ENCODE measurements at places on chromosomes 3 and 15.

DNA sequence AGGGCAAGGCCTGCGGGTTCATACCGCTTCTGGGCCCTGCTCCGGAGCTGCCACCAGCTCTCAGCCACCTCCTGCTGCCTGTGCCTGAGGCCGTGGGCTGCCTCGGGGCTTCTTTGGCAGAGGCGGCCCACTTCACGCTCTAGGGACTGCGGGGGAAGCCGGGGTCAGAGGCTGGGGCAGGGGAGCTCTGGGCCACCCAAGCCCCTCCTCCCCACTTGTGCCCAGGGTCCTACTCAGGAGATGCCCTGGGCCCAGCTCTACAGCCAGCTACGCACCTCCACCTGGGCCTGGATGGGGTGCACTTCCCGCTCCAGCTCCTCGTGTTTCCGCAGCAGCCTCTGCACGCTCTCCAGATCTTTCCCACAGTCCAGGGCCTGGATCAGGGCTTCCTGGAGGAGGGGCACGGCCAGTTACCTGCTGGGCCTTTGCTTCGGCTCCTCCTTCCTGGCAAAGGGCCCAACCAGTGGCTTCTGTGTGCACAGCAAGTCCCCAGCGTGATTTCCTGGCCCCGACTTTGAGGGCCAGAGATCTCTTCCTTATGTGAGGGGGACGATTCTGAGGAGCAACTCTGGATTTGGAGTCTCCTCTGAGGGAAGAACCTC, 24.0 kb downstream of the PLA2G4B start:
- DNase-seq, result no peak

- DNase-seq, result no peak
Observed at GRCh38 chr3:10389339-10389738, 68.4 kb upstream of the SEC13 start.

DNA sequence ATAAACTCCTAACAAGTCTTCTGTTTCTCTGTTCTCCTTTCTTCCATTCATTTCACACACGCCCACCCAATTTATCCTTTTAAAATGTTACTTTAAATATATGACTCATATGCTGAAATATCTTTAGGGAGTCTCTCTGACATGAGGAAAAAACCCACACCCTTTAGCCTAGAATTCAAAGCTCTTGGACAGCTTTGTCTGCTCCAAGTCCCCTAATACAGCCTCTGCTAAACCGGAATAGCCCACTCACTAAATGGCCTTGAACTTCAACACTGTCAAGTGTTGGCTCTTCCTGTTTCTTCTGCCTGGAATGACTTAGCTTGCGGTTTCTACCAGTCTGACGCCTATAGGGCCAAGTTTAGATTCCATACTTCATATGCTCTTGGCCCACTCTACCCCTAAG, 3.3 kb upstream of the CD96 start:
- no peak for DNase-seq

DNA sequence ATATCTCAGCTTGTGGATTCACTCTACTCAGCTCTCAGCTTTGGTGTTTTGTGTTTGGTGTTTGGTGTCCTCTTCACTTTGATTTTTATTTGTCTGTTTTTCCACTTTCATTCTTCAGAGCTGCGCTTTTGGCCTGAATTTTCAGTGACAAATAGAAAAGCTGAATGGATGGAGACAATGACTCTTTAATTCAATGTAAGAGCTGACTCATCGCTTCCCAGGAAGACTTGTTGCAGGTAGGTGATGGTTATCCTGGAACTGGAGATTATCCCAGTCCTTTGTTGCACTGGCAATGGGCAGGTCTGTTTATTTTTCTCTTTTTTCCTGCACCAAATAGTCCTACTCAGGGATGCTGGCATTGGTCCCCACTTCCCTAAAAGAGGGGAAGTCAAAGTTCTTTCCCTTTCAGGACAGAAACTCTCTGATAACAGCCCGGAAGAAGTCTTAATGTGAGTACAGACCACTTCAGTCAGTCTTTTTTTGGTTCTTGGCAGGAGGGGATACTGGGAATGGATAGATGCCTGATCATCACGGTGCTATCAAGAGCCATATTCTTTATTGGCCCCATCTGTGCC, 12.4 kb upstream of the AEN start:
- DNase-seq, result no peak

DNA sequence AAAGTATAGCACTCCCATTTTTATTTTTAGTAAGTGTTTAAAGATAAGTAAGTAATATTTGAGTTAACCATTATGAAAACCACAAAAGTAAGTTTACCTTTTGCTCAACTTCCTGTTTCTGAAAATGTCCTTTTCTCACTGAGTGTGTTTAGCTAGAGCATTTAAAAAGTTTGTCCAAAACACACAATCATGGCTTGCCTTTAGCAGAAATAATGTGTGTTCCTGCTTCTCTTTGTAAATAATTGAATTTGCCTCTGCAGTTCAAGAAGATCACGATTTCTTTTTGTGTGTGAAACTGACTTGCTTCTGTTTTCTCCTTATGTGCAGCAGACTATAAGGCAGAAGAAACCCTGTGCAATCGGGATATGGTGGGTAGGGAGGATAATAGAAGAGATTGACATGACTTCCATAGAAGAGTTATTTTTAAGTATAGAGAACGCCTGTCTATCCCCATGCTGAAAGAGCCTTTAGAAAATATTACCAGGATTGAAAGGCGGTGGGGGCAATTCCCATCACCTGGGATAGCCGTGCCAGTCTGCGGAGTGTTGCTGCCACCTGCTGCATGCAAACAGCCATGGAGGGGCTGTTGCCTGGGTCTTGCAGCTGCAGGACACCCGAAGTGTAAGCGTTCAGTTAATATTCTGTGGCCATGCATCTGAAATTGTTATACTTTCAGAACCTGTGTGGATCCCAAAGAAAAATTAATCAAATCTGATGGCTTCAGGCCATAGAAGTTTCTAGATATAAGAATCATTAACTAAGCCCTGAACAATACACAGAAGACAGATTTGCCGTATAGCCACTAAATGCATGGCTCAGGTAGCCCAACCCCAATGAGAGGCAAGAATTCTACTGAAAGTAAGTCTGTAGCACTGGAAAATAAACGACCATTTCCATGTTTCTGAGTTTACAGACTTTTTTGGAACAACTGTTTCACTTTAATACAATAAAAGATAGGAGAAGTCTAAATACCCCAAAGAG, 2.4 kb upstream of the CD96 start:
- DNase-seq, result peak; percentile 74

DNA sequence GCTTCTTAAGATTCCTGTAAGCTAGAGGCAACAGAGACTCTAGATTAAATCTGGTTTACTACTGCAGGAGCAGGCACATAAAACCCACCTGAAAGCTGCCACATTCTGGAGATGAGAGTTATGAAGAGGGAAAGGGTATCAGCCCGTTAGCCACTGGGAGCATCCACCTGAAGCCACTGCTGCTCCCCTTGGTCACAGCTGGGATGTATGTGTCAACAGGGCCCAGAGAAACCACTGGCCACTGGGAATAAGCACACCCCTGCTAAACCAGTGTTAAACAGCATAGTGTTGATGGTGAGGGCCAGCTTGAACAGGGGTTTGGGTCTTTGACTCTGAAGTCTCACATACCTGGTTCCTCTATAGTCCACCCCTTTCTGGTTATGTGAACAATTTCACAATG, 10.9 kb downstream of the SLCO2A1 start:
- DNase-seq, result no peak

DNA sequence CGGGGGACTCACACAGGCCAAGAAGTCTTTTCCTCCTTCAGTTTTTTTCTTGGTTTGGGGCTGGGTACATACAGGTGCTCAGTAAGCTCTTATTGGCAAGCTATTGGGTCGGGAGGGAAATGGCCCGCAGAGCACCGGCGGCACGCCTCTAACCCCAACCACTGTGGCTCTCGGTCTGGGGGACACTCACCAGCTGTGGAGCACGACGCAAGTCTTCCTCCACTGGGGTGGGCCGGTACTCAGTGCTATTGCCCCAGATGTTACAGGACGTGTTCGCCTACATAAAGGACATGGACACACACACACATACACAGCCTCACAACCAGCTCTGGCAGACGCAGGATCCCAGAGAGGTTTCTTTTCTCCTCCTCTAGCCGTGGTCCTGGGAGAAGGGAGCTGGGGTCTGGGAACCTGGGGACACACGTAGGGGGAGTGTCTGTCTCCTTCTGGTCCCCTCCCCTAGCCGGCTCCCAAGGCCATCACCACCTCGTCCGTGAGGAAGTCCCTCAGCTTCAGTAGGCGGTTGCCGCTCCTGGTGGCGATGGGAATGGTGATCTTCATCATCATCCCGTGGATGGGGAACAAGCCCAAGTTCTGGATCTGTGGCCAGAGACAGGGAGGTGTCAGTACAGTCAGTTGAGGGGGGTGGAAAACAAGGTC, 33.4 kb downstream of the FEM1B start:
- no peak for DNase-seq

DNA sequence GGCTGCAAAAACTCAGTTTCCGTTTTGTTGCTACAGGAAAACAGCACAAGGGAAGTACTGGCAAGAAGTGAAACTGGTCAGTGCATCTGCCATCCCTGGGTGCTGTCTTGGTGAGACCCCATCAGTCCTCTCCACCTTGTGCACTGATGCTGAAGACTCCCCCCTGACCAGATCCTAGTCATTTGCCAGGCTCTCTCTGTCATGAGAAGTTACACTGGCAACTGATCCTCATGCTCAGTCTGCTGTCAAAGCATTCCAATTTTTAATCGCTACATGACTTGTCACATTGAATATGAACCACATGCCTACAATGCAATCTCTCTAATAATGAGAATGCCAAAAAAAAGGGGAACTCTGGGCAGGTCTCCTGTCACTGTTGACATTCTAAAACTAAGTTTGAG, 296.5 kb downstream of the ZIC1 start:
- no peak for DNase-seq

DNA sequence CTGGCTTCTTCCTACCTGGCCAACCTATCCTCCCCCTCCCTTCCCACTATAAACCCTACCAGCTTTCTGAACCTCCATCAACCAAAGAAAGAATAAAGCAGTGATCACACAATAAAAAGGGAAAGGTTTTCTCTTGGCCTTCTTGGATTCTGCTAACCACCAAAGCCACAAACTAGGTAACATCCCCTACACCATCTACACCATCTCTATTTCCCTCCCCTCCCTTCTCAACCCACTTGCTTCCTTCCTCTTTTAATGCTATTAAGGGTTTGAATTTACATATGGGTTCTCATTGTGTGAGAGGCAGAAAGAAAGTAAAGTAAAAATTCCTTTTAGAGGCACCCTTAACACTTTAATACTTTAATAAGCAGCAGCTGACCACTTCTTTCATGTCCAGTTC, 25.8 kb upstream of the RSL24D1 start:
- no peak for DNase-seq

DNA sequence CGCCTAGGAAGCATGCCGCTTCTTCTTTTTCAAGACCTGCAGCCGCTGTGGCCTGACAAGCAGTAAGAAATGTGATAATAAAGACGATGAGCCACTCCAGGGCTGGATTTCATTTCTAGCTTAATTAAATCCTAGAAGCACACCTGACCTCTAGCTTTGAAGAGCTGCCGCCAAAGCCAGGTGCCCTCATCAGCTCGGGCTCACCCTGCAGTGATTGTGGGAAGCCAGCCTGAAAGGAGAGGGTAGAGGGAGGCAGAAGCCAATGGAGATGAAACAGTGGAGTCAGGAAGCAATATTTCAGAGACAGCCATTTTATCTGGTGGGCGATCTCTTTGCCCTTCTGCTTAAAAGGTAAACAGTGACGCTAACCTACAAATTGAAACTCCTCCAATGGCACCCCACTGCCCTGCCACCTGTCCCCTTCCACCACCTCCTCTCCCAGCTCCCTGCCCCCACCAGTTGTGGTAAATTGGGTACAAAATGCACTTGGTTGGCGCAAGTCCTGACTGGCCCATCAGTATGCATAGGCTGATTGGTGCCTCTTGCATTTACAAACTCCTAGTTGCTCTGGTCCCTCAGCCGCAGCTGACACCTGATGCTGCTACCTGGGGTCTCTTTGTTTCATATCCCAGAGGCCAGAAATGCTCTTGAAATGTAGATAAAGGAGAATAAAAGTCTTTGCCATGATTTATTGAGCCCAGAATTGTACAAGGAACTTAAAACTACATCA, 385.3 kb downstream of the PDCD6IP start:
- peak; percentile 32 for DNase-seq

- no peak for DNase-seq
Observed at GRCh38 chr3:18127859-18128681, 297.1 kb downstream of the SATB1 start.

DNA sequence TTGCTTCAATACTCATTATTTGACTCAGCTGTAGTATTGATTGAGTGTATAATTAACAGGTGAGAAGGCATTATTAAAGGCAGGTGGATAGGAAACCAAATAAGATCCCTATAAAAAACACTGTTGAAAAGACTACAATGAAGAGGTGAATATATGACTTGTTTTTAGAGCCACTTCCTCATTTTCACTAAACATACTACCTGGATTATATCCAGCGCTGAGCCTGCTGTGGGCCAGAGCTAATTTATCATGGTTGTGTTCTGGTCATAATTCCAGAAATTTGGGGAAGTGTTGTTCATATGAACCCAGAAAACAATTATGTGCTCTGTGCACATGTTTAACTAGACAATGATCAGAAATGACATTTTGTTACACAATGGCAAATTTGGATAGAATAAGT, 235.3 kb upstream of the MME start:
- no peak for DNase-seq

DNA sequence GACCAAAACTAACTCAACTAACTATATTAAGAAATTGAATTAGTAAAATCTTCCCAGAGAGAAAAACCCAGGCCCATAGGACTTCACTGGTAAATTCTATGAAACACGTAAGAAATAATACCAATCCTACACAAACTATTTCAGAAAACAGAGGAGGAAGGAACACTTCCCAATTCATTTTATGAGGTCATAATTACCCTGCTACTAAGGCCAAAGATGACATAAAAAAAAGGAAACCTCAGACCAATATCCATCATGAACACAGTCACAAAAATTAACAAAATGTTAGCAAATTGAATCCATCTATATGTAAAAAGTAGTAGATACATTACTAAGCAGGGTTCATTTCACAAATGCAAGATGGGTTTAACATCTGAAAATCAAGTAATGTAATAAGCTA, 3.5 kb downstream of the EDC3 start:
- no peak for DNase-seq

- DNase-seq, result no peak
Observed at GRCh38 chr3:170784406-170784805, 85.6 kb downstream of the RPL22L1 start.

DNA sequence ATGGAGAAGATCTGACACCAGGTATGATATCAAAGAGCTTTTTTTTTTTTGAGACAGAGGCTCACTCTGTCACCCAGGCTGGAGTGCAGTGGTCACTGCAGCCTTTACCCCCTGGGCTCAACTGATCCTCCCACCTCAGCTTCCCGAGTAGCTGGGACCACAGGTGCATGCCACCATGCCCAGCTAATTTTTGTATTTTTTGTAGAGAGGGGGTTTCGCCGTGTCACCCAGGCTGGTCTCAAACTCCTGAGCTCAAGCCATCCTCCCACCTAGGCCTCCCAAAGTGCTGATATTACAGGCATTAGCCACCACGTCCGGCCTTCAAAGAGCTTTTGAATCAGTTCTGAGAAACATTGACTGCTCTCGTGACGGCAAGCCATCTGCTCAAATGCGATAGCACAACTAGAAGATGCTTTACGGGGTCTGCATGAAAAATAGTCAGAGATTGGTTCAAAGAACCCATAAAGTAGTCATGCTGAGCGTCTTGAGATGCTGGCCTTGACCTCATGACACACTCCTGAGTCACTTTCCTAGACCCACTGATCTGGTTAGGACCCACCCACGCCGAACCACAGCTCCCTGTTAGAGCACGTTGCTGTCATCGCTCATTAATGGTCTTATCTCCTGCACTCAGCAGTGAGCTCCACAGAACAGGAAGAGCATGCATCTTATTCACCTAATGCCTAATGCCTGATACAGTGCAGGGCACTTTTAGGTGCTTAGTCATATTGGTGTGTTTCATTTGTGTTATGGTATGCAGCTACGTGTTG, 57.0 kb upstream of the NR2F2 start:
- DNase-seq, result no peak
